ENCODE measurements at places on chromosomes 12 and 14.

- no peak for DNase-seq
These were observed 27.9 kb downstream of the TAOK3 start for GRCh38 chr12:118344829-118345228.

DNA sequence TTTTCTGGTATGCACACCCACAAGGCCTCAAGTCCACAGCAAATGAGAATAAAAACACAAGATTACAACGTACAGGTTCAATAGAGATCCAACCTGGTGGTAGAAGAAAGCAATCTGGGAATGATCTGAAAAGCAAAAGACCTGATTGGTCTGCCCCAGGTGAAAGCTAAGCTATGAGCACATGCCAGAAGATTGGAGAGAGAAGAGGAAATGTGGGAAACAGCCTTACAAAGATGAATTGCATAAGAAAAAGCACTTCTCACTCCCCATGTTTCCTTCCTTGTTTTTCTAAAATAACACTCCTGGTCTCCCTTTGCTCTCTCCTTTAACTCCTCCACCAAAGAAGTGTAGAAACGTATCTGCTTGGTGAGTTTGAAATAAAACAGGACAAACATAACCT, 77.3 kb upstream of the ANO6 start:
- DNase-seq = no peak

GRCh38 chr12:91163116-91163515, 19.5 kb downstream of the DCN start:
- no peak for DNase-seq

GRCh38 chr12:74897425-74898211, 312.0 kb downstream of the KCNC2 start:
- no peak for DNase-seq

GRCh38 chr14:33578461-33579216, 372.2 kb downstream of the EGLN3 start:
- no peak for DNase-seq

DNA sequence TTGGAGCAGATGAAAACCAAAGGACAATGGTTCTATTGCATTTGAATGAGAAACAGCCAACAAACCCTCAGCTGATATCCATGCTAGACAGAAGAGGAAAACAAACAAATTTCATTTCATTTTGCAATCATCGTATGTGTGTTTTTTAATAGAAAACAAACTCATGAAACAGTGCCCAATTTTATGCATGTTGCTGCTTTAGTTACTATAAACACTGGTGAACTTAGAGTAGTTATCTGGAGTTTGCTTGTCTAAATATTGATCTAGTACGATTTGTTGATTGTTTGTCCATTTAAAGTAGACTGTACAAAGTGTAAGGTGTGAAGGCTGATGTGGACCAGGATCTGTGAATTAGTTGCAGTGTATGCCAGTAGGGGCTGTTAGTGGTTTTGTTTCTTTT, 166.6 kb downstream of the KITLG start:
- DNase-seq = no peak

- no peak for DNase-seq
These were observed 99.5 kb downstream of the PRIMA1 start for GRCh38 chr14:93688820-93689219.

DNA sequence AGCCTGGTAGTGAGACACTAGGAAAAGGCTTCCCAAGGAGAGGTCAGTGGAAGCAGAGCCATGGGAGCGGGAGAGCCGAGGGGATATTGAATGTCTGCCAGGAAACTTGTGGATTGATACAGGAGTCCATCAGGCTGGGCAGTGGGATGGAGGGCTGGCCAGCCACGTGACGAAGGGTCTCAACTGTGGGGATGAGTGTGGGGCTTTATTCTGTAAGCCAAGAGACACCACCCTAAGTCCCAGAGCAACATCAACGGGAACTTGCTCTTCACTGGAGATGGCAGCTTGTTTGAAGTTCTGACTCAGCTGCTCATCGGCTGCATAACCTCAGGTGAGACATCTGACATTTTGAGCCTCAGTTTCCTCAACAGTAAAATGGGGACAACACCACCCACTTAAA, 197.8 kb downstream of the VRK1 start:
- no peak for DNase-seq

DNA sequence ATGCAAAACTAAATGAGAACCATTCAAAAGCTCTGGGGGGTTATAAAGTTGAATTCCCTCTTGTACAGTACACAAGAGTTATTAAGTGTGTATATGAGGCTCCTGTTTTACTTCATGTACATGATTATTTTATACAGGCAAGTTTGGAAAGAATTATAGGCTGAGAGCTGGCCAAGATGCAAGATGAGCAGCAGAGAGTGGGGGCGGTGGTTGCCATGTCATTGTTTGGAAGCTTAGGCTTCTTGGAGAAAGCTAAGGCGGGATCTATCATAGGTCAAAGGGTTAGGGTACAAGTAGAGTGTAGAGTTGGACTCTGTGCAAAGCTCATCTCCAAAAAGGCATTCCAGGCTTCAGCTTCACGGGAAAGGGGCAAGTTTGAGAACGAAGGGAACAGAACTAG, 297.1 kb upstream of the TBX3 start:
- no peak for DNase-seq

GRCh38 chr12:106780010-106780631, 5.6 kb downstream of the RIC8B start:
- DNase-seq = no peak

GRCh38 chr12:27828196-27828595, 48.2 kb upstream of the MANSC4 start:
- no peak for DNase-seq

DNA sequence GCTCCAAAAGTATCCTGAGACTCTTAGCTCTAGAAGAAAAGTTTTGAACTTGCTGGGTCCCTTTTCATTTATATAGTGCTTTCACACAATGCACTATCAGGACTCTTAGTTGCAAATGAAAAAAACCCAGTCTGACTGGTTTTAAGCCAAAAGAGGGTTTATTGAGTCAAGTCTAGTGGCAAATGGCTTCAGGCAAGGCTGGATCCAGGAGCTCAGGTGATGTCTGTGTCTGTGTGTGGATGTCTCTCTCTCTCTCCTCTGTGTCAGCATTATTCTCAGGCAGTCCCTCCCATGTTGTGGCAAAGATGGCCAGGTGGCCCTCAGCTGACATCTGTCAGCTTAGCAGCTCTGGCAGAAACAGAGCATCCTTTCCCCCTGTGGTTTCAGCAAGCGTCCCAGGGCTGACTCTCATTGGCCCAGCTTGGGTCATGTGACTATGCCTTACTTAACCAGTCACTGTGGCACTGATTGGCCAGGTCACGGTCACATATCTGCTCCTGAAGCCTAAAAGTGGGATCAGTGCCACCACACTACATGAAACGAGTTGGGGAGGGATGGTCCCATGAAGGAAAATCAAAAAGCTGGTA, 6.2 kb downstream of the TMEM120B start:
- DNase-seq = no peak

DNA sequence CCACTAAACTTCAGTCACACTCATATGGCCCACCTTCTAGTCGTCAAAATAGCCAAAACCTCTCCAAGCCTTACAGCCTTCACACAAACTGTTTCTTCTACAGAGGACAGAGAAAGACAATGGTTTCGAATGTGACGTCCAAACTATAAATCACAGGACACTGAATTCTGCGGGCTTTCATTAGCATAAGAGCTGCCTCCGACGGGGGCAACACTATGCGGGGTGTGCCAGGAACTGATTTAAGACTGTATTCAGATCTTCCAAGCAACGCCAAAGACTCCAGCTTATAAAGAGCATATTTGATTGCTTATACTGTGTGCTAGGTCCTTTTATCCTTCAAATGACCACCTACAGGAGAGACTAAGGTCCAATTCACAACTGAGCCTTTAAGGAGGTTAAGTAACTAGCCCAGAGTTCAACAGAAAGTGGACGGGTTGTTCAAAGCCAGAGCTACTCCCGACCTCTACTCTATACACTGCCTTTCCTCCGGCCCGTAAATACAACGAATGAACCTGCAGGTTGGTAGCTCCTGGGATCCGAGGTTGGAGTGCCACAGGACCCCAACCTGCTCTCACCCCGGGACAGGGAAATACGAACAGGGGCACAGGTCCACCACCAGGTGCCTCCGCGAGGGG, 575 bp downstream of the L2HGDH start:
- DNase-seq = no peak

- peak; percentile 76 for DNase-seq
These were observed 733 bp upstream of the P3H3 start for GRCh38 chr12:6827437-6827911.

- DNase-seq = no peak
These were observed 5.3 kb downstream of the ALDH1L2 start for GRCh38 chr12:105078712-105079570.

GRCh38 chr14:81406863-81407262, 6.7 kb upstream of the STON2 start:
- peak; percentile 59 for DNase-seq

DNA sequence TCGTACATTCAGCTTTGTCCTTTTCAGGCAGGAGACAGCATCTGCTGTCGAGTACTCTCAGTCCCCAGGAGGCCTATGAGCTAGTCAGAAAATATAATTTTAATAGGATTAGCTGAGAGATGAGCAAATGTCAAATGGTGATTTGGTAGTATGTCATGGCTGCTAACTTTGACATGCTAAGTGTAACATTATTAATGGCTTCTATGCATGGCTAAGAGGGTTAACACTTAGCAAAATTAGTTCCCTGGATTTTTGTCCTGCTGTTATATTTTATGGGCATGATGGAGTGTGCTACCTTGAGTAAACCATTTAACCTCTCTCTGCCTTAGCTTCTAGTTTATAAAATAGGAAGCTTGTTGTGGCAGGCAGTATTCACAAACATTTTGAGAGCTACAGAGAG, 2.9 kb upstream of the PCNX1 start:
- no peak for DNase-seq

- DNase-seq = no peak
These were observed 83.4 kb downstream of the GTF2A1 start for GRCh38 chr14:81137316-81137715.

GRCh38 chr14:91470216-91470615, 39.9 kb downstream of the PPP4R3A start:
- no peak for DNase-seq

GRCh38 chr14:94598816-94599655, 13.2 kb upstream of the SERPINA3 start:
- peak; percentile 96 for DNase-seq

- no peak for DNase-seq
These were observed 33.2 kb downstream of the DENND5B start for GRCh38 chr12:31557707-31558106.

DNA sequence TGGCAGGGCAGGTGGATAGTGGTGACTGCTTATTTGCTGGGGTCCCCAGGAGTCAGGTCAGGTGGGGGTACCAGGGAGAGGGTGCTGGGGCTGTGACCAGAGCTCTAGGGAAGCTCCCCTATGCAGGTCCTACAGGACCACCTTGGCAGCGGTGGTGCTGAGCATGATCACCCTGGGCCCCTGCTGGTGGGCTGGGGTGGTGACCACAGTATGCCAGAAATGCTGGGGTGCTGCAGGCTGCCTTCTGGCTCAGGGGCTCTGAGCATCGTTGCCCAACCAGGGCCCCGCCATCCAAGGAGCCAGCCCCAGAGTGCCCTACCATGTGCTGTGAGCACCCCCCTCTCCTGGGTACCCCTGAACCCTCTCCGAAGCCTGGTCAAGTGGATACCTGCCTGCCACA, 17.5 kb upstream of the NUDT14 start:
- DNase-seq = no peak

All from breast epithelium (tissue), 4 donors.